ENCODE measurements at places on chromosomes 2 and 18. TPM values are rescaled to one million over a fixed set of nuclear protein-coding genes. Genes with fewer than 3 reads are reported as not detected.

DNA sequence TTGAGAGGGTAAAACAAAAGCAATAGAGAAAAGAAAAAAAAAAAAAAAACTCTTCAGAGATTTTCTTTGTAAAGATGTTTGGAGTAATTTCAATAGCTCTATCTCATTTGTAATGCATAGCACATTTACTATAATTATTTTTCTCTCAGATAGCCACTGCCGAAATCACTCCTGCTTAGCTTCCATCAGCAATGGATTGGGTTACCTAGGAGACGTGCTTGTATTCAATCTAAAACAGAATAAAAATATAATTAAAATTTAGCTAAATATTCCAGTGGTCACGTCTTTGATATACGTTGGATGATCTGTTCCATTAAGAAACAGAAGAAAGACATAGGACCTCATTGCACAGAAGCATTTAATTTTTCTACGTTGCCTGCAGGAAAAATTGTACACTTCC, 1435.7 kb upstream of the DDX18 start:
- no peaks in the 10 kb centered on the region for H3K27me3 ChIP-seq
- no peaks in the 10 kb centered on the region for H3K4me1 ChIP-seq
- DNase-seq = no peak
- no peak overlapping the region for H3K4me3 ChIP-seq
- H3K27ac ChIP-seq = no peak overlapping the region
- no peaks in the 10 kb centered on the region for H3K36me3 ChIP-seq

The FAM136A gene
- total RNA-seq = 23.7 TPM

GRCh38 chr2:109048163-109048562, 59.1 kb upstream of the EDAR start:
- no peak overlapping the region for H3K27ac ChIP-seq
- H3K27me3 ChIP-seq = no peaks in the 10 kb centered on the region
- no peaks in the 10 kb centered on the region for H3K4me1 ChIP-seq

DNA sequence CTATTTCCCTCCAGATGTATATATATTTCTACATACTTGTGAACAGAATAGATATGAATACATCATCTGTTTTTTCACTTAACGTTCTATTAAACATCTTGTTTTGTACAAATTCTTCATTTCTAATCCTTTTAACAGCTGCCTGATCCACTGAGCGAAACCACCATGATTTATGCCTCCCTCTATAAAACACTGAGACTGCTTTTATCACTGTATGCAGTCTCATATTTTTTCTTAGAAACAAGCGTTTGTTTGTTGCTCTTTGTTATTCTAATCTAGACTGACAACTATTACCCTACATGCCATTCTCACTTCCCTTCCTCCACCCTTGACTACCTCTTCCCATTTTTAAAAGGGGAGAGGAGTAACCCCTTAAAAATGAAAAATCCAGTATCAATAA, 88.2 kb downstream of the DTNB start:
- no peaks in the 10 kb centered on the region for H3K36me3 ChIP-seq
- DNase-seq = no peak
- H3K27ac ChIP-seq = no peak overlapping the region
- no peaks in the 10 kb centered on the region for H3K4me1 ChIP-seq
- H3K4me3 ChIP-seq = no peak overlapping the region

- no peak overlapping the region for H3K4me3 ChIP-seq
- peaks cover 3% of the 10 kb centered on the region for H3K4me1 ChIP-seq
- H3K27me3 ChIP-seq = no peaks in the 10 kb centered on the region
Observed at GRCh38 chr2:152565884-152566727, 151.2 kb downstream of the PRPF40A start.

Data from lung (tissue), 17 donors.